ENCODE measurements at places on chromosomes 11 and 22.

- DNase-seq = no peak
Observed at GRCh38 chr11:21807350-21807749, 385.5 kb upstream of the ANO5 start.

DNA sequence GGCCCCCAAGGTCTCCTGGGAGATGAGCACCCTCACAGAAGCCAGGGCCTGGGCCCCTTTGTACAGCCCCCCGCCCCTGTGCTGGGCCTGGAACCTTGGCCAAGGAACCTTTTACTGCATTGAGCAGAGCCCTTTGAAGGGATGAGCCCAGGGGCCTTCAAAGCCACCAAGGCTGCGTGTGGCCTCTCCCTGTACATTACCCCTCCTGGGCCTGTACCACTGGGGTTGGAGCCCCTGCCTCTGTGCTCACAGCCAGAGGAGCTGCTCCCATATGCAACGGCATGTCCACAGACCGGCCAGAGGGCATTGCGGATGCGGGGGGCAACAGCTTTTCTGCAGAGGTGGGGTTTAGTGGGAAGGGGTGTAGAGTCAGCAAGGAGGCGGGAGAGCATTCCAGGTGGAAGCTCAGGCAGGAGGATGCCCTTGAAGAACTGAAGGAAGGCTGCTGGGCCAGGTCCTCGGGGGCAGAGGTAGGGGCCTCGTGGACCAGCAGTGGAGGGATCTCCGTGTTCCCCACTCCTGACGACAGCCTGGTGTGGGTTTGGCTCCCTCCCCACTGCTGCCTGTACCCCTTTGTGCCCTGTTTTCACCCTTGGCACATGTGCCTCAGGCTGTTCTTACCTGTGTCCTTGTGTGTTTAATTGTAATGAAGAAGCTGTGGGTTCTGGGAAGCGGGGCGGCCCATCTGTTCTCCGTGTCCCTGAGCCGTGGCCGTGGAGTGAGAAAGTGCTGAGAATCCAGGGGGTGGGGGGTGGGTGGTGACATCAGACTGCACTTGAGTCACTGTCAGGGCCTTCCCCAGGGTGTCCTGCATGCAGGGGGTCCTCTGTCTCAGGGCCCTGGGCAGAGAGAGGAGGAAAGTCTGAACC lies 46.9 kb downstream of the ARHGAP8 start:
- DNase-seq = no peak

DNA sequence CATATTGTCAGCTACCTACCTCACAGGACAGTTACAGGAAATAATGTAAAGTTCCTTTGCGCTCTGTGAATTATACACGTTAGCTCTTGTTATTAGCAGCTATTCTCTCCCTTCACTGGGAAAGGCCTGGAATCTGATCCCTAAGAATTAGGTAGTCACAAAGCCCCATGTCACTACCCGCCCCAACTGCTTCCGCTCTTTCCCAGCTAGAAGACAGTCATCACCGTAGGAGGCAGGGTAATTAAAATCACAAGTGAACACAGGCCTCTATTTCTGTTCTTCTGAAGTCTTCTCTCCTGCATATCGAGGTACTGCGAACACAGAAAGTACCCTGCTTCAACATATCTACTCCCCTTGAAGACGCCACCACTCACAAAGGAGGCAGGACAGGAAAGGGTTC lies 12.6 kb upstream of the AHNAK start:
- DNase-seq = no peak

DNA sequence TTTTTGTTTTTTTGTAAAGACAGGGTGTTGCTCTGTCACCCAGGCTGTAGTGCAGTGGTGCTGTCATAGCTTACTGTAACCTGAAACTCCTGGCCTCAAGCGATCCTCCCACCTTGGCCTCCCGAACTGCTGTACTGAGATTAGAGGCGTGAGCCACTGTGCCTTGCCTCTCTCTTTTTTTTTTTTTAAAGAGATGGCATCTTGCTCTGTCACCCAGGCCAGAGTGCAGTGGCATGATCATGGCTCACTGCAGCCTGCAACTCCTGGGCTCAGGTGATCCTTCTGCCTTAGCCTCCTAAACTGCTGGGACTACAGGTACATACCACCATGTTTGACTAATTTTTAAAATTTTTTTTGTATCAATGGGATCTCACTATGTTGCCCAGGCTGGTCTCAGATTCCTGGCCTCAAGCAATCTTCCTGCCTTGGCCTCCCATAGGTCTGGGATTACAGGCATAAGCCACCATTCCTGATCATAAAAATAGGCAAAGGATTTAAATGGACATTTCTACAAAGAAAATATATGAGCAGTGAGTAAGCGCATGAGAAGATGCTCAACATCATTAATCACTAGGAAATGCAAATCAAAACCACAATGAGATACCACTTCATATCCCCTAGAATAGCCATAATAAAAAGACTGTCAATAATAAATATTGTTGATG lies 17.3 kb upstream of the CLNS1A start:
- DNase-seq = no peak

DNA sequence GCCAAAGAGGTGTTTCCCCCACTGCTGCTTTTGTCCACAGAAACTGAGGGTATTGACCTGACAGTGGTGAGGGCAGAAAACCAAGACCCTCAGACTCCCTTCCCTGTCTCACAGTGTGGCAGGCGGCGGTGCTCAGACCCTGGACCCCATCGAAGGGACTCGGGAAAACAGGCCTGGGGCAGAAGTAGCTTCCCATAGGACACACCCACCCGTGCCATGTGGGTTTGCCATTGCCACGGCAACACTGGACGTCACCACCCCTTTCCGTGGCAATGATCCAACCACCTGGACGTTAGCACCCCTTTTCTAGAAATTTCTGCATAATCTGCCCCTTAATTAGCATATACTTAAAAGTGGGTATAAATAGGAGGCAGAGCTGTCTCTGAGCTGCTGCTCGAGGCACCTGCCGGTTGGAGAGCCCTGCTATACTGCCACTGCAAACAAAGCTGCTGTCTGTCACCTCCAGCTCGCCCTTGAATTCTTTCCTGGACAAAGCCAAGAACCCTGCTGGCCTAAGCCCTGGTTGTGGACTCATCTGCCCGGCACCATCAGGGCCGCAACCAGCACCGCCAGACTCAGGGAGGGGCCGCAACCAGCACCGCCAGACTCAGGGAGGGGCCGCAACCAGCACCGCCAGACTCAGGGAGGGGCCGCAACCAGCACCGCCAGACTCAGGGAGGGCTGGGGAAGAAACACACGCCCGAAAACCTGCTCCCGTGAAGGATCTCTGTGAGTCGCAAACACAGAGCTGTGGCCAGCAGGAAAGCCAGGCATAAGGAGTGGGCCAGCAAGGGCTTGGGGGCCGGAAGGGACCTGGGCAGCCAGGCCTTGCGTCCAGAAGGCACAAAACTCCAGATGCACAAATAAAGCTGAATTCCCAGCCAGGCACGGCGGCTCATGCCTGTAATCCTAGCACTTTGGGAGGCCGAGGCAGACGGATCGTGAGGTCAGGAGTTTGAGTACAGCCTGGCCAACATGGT lies 10.4 kb downstream of the MLC1 start:
- no peak for DNase-seq

DNA sequence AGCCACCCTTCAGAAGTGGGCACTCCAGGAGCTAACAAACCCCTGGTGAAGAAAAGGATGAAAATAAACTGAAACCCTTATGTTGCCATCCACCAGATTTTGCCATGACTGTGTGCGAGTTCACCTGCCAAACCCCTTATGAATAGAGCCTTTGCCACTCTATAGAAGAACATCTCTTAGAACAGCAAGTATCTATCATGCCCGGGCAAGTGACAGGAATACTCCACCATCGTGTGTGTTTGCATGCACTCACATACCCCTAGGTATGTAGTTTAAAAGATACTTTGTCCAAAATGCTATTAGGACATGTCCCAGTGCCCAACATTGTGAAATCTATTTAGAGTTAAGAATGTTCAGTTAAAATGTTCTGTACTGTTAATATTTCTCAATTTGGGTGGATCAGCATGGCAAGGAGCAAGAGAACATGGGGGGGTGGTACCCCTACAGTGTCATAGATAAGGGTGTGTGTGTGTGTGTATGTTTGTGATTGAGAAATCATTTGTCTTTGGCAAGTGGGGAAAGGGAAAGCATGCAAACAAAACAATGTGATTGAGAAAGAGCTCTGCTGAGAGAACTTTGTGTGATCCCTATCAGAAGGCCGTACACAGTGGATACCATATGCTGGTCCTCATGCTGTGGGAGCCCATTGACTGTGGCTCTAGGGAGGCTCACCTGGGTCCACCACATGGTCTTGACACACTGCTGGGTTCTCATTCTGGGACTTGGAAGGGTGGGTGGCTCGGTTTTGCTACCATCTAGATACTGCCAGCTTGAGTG lies 94.9 kb downstream of the ZBTB16 start:
- no peak for DNase-seq

DNA sequence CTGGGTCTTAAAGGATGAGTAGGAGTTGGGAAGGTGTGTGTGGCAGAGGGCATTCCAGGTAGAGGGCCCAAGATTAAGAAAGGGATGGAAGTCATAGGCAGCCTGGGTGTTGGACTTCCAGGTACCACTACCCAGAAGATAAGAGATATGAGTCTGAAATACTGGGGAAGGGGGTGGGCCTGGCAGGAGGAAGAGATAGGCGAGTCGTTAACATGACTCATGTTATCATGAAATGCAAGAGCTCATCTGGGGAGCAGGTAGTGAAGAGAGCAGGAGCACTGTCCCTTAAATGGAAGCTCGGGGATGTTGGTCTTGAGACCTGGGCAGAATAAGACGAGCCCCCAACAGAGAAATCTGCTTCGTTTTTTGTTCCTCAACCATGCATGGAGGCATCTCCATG lies 10.2 kb downstream of the ZC3H7B start:
- no peak for DNase-seq

GRCh38 chr11:78371221-78371891 lies 46.3 kb downstream of the GAB2 start:
- DNase-seq = no peak

- DNase-seq = no peak
Observed at GRCh38 chr11:86386283-86386682, 11.6 kb downstream of the CCDC81 start.

- no peak for DNase-seq
Observed at GRCh38 chr11:104736502-104736901, 161.8 kb downstream of the CASP12 start.

GRCh38 chr11:56740107-56740506 lies 8.4 kb downstream of the OR9G4 start:
- DNase-seq = no peak

DNA sequence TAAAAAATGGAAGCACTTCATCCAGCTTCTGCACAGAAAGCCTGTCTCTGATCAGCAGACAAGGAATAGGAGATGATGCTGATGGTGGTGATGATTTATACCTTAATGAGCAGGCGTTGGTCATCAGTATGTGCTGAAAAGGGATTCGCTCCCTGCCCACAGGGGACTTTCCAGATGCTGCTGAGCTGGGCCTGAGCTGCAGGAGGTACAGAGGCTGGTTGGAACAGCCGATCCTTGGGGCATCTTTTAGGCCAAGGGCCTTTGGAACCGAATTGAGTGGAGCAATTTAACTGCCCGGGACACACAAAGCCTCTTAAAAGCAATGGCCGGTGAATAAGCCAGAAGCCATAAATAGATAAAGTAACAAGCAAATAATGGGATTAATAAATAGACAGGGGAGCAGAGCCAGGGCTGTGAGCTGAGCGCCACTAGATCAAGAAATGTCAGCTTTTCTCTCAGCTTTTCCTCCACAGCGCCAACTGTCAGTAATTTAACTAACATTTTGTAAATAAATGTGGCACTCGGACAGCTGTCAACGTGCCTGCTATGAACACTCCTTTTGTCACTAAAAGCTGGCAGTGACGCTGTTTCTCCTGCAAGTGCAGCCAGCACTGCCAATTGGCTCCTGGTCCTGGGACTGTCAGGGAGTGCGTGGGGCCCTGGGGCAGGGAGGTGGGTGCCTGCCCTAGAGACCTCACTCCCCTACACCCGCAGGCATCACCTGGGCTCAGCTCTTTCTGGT lies 562.3 kb downstream of the NTM start:
- no peak for DNase-seq
